ENCODE measurements at places on chromosomes 2 and 18.

DNA sequence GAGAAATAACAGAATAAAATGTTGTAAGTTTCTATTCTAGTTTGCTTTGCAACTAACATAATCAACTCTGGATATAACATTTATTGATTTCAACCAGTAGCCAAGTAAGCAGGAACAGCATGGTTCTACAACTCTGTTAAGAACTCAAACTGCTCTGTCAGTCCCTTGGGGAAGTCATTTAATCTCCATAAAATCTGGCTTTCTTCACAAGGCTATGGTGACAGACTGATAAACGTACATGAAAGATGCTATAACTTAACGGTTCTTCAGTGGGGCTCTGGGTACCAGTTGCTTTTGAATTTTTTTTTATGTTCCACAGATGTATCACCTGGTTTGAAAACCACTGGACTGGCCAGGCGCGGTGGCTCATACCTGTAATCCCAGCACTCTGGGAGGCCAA is 10.3 kb downstream of the PSME4 start:
- DNase-seq: no peak

- DNase-seq: no peak
These were observed 256.7 kb downstream of the ANAPC1 start for GRCh38 chr2:111627256-111627655.

GRCh38 chr2:230225486-230225885 is at the start of gene SP140:
Gene SP140, plus strand, starts transcription at chr2:230225736. Its CDS starts 109 bp downstream, at chr2:230225845.
- DNase-seq: no peak

DNA sequence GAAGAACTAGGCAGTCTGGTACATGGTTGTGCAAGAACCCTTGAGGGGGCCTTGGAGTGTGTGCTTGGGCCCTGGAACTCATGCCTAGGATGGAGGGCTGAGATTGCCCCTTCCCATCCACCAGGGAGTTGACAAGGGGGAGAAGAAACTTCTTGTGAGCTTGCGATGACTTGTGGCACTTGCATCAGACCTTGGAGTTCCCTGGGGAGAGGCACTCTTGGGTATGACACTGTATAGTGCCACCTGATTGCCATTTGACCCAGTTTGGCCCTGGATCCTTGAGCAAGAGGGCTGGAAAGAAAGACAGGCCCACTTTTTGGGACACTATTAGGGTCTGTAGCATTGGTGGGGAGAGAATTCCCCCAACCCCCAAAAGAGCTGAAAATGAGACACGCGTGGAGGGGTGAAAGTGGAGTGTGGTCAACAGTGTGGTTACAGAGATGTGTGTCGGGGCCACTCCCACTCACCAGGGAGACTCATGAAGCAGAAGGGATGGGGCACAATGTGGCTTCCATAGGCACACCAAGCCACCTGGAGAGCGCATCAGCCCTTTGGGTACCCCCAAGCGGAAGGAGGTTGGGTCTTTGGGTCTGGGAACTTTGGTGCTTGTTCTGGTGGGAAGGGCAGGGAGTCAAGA is 101.3 kb downstream of the MSH2 start:
- no peak for DNase-seq

DNA sequence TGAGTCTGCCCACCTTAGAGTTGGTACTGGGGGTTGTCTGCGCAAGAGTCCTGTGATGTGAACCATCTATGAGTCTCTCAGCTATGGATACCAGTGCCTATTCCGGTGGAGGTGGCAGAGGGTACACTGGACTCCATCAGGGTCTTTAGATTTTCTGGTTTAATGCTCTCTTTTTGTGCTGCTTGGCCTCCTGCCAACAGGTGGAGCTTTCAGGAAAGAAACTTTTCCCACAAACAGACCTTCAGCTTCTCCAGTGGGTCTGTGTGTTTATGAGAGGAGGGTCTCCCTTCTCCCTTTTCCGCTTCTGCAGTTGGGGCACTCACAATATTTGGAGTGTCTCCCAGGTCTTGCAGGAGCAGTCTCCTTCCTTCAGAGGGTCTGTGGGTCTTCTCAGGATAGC is 1721.9 kb upstream of the SLC39A10 start:
- DNase-seq: no peak

- DNase-seq: no peak
These were observed 147.9 kb downstream of the B3GNT2 start for GRCh38 chr2:62343636-62344337.

GRCh38 chr2:26035090-26035743 is 1.3 kb downstream of the RAB10 start:
- no peak for DNase-seq

DNA sequence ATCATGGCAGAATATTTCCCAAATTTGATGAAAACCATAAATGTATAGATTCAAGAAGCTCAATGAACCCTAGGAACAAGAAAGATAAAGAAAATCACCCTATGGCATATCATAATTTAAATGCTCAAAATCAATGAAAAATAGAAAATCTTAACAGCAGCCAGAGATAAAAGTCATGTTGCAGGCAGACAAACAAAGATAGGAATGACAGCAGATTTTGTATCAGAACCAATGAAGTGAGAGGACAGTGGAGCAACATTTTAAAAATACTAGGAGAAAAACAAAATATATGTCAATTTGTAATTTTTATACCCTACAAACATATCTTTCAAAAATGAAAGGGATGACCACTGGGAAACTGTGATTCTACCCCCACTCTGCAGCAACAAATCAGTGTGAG is 203.3 kb downstream of the PIEZO2 start:
- DNase-seq: no peak

GRCh38 chr2:20061476-20061875 is 10.0 kb upstream of the LAPTM4A start:
- no peak for DNase-seq

DNA sequence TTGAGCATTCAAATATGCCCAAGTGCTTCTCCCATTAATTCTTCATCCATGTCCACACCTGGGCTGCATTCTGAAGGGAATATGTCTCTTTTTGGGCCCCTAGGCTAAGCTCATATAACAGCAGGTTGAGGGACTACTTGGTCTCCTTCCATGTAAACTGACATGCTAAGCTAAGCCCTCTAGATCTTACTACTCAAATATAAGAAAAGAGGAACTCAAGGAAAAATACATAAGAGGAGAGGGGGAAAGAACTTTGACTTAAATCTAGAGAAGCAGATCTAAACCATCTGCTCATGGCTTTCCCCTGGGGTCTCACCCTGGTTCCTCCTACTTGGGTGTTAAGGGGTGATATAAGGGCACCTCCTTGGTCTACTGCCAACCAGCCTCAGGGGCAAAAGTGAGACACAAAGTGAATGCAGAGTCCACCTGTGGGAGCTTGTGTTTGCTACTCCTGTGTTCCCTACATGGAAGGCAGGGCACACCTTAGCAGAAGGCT is 19.8 kb upstream of the NFU1 start:
- no peak for DNase-seq

DNA sequence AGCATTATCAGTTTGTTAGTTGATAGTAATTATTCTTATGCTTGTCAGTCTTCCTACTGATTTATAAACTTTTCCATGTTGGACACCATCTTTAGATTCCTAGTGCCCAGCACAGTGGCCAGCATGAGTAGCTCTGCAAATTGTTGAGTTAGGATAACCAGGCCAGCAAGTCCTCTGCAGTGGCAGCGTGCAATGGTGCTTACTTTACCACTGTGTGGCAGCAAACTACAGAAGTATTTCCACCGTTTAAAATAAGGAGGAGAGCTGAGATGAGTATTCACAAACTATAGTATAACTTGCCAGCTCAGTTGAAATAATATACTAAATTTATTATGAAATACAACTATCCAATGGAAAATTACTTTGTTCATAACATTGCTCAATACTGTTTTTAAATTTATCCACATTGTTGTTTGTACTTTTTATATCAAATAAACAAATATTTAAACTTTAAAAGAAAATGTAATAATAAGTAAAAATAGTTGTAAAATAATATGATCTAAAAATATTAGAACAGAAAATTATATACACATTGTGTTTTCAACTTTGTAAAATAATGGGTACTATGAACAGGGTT is 9.3 kb upstream of the THADA start:
- peak; percentile 59 for DNase-seq

GRCh38 chr2:12326449-12327190 is 390.1 kb upstream of the TRIB2 start:
- peak; percentile 21 for DNase-seq

DNA sequence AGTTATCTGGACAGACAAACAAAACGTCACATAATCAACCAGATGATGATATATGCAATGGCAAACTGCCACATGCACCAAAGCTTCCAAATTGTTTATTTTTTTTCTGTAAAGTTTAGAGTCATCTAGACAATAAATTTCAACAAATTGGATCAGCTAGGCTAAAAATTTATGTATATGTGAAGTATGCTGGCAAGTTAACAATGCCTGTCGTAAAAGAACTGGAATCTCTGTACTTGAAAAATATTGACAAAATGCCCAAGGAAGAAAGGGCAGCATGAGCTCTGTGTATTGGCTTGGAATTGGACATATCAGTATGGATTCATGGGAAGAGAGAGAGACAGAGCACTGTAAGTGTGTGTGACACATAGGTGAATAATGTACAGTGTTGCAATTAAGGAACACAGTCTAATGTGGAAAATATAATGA is 309.8 kb downstream of the ERBB4 start:
- no peak for DNase-seq

GRCh38 chr2:113058998-113059960 is at the start of gene IL36RN:
Gene IL36RN, plus strand, starts transcription at chr2:113059198. Its CDS starts 241 bp downstream, at chr2:113059439.
- DNase-seq: no peak

GRCh38 chr2:230840301-230840700 is 24.4 kb upstream of the ITM2C start:
- no peak for DNase-seq

GRCh38 chr18:70234667-70235459 is 29.4 kb upstream of the RTTN start:
- no peak for DNase-seq

DNA sequence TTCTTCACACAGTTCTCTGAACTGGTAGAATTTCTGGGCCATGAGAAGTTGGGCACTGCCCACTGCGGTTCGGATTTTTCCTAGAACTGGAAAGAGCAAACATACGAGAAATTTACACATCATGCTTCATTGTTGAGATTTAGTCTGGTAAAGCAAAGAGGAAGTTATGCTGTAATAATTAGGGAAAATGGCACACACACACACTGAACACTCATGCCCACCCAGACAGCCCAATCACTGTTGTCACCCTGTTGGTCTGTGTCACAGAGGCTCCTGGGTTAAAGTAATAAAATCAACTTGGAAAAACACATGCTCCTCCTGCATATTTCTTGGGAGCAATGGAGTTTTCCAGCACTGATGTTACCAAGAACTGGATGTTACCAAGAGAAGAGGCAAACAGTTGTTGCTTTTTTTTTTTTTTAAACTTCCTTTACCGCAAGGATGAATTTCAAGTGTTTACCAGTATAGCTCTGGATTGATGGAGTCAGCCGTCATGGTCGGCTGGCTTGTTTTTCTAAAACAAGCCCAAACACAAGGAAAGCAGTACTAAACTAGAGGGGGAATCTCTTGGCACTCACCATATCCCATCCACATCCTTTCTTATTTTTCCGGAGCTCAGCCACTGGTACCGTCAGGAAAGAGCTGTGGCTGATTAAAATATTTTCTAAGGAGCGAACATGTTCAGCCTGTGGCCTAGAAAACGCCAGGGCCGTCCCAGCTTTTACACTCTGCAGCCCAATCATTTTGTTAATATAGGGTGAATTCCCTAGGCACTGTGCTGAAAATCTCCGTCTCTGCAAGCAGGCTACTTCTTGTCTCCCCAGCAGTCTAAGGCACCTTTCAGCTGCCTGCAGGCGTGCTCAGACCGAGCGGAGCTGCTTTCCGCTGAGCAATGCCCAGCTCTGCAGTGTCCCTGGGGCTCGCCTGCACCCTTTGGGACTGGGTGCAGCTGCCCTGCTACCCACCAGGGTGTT is 58.9 kb downstream of the TGIF1 start:
- DNase-seq: no peak

GRCh38 chr2:75464348-75464946 is 96.3 kb downstream of the EVA1A start:
- peak; percentile 18 for DNase-seq

GRCh38 chr18:8439055-8439454 is 170.2 kb upstream of the RAB12 start:
- DNase-seq: no peak

DNA sequence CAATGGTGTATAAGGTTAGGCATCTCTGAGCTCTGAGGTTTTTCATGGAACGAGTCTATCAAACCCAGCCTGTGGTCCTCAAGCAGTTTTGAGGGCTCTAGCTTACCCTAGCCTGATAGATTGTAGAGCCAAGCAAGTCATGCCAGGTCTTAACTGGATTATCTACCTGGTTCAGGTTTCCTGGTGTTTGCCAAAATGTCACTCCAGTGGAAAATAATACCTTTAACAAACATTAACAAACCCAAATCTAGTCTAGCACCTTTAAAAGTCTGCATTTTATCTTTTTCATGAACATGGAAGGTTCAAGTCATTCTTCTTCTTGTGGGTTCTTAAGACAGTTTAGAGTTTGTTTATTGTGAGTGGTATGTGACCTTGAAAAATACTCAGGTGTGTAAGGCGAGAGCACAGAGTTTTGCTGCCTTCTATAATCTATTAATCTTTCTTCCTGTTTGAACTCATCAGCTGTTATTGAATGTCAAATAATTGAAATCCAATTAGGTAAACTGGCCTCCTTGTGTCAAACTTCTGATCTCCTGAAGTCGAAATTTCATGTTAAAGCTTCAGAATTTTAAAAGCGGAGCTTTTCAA is 13.4 kb upstream of the ADGRF3 start:
- DNase-seq: no peak

GRCh38 chr2:163733301-163733938 is 2.4 kb downstream of the FIGN start:
- no peak for DNase-seq

GRCh38 chr2:42871372-42871771 is 79.0 kb upstream of the HAAO start:
- DNase-seq: no peak

- DNase-seq: no peak
These were observed 375.3 kb downstream of the PIK3C3 start for GRCh38 chr18:42330296-42330695.

GRCh38 chr2:42246562-42246961 is 77.4 kb downstream of the EML4 start:
- DNase-seq: no peak

GRCh38 chr2:143519521-143519920 is 390.3 kb downstream of the ARHGAP15 start:
- no peak for DNase-seq

- no peak for DNase-seq
These were observed 50.5 kb downstream of the DDX1 start for GRCh38 chr2:15642011-15642814.

GRCh38 chr18:44896846-44897245 is 216.2 kb downstream of the SETBP1 start:
- no peak for DNase-seq

GRCh38 chr2:43941966-43942365 is 53.8 kb downstream of the LRPPRC start:
- DNase-seq: no peak

DNA sequence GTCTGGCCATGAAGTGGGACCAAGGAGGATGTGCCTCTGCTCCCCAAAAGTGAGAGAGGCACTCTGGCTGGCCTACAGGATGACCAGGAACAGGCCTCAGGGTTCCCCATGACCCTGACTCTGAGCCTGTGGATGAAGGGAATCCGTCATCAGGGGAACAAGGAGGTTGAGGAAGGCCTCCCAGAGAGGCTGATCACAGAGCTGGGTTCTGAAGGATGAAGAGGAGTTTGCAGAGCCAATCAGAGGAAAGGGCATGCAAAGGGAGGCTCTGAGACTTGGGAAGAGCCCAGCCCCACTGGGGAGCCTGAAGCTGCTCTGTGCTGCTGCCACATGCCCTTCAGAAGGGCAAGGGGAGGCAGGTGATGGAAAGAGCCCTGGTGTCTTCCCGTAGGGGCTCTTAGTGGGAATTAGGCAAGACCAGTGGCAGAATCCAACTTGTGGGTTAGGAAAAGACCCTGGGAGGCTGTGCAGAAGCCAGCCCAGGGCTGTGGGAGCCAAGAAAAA is 141.3 kb upstream of the ID2 start:
- DNase-seq: no peak
